ENCODE measurements at places on chromosomes 1 and 21.

- DNase-seq: no peak
These were observed 31.0 kb downstream of the IL12RB2 start for GRCh38 chr1:67338642-67339041.

DNA sequence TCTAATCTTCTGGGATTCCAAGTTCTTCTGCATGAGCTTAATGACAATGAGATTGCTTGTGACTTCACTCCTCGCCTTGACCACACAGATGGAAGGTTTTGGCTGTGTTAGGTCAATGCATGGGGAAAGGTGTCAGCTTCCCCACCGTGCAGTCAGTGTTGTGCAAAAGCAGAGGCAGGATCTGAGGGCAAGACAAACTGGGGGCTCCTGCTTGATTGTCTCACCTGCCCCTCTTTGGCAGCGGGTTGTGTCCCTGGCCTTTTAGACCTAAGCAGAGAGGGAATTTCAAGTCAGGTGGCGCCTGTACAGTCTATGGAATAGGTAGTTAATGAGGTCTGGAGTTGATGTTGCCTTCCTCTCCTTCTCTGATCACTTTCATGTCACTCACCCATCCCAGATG lies 150.1 kb downstream of the CNIH3 start:
- no peak for DNase-seq

DNA sequence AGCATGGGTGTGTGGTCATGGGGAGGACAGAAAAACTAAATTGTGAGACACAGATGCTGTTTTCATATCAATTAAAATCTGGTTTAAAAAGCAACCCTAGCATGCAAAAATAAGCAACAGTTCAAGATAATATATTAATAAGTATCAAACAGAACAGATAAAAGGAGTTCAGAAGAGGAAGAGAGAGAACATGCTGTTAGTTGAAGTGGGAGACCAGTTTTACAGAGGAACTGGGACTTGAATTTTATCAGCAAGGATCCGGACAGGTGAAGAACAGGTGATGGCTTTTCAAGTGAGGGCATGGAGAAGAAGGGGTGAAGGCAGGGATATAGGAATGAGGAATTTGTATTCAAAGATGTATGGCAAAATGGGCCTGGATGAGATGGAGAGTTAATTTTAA lies 75.9 kb downstream of the PRRX1 start:
- no peak for DNase-seq

GRCh38 chr1:93078203-93078602 lies 880 bp upstream of the MTF2 start:
- no peak for DNase-seq

GRCh38 chr1:87370544-87370943 lies 41.9 kb downstream of the LMO4 start:
- no peak for DNase-seq

DNA sequence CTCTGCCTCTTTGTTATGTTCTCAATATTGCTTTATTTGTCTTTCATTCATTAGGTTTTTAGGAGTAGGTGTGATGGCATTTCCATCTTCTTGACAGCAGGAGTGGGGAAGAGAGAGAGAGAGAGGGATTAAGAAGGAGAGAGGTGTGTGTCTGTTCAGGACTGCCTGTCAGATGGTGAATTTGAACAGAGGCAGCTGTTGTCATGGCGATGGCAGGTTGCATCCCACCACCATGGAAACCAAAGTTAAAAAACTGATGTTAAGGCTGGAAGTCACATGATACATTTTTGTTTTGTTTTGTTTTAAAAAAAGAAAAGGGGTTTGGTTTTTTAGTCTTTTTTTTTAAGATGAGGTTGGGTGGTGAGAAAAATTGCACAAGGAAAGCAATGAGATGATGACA lies 18.3 kb downstream of the CACNA1E start:
- no peak for DNase-seq

DNA sequence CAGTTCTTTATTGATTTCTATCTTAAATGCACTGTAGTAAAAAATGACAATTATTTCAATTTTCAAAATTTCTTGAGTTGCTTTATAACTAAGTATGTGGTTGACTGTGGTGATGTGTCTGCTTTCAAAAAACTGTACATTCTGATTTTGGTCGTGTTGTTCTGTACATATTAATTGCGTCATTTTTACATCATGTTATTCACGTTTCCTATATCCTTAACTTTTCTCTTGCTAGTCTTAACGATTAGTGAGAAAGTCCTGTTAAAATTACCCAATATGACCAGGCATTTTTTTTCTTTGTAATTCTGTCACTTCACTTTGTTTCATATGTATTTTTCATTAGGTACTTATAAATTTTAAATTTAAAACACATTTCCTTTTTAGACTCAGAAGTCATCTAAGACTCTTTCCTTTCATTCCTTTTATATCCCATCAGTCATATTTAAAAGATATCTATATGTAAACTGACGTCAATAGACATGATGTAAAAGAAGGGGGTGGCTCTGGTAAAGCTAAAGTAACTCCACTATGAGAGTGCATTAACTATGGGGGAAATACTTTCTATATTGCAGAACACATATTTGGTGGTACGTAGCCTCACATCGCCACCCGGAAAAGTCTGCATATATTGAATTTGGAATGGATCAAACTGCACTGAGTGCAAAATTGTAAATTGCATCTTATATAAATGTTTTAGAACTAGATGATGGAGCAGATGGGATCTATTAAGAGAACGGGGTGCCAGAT lies 1.1 kb upstream of the COA6 start:
- DNase-seq: no peak

- no peak for DNase-seq
These were observed 686 bp upstream of the ZNF281 start for GRCh38 chr1:200410566-200410878.

- DNase-seq: no peak
These were observed 700 bp upstream of the CCDC28B start for GRCh38 chr1:32199717-32200072.

DNA sequence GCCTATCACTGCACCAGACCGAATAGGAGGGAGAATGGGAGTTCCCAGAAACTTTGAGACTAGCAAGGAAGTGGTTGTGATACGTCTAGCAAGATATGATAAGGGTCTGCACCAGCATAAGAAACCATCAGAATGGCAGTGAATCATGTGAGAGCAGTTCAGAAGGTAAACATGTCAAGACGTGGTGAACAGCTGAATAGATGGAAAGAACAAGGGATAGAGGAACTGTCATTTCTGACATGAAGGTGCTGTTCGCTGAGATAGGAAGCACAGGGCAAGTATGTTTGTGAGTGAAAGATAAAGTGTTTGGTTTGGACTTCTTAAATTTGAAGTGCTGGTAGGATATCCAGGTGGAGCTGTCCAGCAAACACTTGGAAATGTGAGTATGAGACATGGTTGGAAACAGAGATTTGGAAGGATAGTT lies 1.1 kb upstream of the AGO1 start:
- no peak for DNase-seq

- no peak for DNase-seq
These were observed 46.8 kb downstream of the ADAMTS5 start for GRCh38 chr21:26920055-26920454.

DNA sequence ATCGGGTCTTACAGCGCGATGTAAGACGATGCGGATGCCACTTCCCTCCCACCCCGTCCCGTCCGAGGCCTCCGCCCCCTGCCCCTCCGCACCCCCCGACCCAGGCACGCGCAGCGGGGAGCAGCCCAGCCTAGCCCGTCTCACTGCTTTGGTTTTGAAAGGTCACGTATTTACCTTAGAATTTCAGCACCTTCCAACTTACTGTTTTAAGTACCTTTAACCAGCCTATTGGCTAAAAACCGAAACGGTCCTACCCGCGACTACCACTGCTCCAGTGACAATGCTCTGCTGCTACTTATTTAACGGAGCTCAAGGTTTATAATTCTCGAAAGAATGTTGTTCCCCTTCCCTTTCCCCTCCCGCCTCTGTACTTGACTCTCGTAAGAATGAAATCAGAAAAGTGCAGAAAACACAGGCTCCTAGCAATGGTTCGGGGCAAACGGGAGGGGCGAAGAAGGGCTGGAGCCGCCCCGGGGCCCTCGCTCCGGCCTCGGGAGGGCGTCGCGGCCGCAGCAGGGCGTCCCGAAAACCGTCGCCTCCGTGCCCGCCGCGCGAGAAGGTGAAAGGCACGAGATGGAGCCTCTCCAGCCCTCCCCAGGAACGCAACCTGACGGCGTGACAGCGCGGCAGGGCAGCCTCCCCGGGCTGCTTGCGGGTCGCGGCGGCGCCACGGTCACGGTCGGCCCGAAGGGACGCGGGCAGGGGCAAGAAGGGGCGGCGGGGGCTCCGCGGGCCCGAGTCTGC lies 667 bp downstream of the TMEM50B start:
- DNase-seq: no peak

- no peak for DNase-seq
These were observed 97.4 kb downstream of the LACTBL1 start for GRCh38 chr1:22875241-22875640.

DNA sequence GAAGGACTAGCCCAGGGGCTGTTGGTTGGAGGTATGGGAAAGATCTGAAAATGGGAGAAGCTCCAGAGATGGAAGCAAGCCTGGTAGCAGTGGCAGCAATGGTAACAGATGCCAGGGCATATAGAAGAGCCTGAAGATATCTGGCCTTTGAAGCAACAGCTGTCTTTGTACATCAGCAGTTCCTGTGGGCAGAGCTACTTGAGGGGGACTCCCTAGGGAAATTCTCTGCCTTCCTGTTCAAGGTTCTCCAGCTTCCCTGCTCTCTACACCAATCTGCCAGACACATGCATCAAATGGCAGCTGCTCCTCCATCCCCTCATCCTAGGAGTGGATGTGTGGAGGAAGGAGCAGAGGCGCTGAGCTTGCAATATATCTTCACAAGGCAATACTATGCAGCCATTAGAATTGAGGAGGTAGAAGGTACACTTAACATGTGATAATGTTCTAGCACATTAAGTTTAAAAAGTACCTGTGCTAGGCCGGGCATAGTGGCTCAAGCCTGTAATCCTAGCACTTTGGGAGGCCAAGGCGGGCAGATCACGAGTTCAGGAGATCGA lies 2.2 kb downstream of the TMEM35B start:
- DNase-seq: peak; percentile 95

GRCh38 chr1:182143825-182144645 lies 82.5 kb upstream of the ZNF648 start:
- no peak for DNase-seq

DNA sequence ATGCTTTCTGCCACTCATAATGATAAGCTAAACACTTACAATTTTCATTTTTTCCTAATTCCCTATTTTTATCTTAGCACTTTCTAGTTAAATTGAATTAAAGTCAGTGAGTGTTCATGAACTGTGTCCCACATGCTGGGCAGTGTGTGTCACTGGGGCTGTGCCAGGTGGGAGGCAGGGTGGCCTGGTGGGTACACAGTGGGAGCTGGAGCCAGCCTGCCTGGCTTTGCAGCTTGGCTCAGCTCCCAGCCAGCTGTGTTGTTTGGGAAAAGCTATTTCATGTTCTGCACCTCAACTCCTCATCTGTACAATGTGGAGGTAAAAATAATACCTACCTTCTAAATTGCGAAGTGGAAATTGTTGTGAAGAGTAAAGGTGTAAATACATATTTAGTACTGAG lies 238.4 kb downstream of the PLA2G4A start:
- no peak for DNase-seq

DNA sequence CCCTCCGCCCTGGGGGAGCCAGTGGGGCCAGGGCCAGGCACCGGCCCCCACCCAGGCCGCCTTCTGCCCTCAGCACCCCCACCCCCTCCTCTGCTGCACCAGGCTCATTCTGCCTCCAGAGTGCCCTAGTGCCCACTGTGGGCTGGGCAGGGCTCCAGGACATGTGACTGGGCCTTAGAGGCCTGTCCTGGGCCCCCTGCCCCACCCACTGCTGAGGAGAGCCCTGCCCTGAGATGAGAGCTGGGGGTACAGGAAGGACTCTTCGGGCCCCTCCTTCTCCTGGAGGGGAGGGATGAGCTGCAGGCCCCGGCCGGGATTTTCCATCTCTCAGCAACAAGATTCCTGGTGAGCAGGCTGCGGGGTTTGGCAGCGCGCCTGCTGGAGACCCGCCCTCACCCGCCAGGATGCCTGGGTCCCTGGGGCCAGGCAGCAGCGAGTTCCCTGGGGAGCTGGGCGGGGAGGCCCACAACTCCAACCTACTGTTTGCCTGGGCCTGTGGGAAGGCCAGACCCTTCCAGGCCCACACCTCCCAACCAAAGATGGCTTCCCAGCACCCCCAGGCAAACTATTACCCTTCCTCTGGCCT lies 14.0 kb downstream of the AHDC1 start:
- no peak for DNase-seq

GRCh38 chr1:200154069-200154767 lies 126.7 kb downstream of the NR5A2 start:
- no peak for DNase-seq

DNA sequence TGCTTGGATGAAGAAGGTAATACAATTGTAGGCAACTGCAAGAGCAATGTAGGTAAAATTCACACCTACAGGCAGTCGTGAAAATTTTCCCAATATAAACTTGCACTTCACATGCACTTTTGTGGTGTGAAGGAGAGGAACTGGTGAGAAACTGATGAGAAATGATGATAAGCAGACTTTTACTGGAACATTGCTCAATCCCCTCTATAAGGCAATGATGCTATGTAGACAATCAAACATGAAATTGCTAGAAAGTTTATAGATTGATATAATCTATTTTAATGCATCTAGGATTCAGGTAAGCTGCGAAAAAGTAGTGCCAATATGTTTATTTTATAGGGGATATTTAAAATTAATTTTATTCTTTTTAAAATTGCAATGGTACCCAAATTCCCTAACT lies 802.2 kb downstream of the KCNT2 start:
- DNase-seq: no peak

- DNase-seq: no peak
These were observed 898.3 kb upstream of the B3GALT2 start for GRCh38 chr1:194084755-194085154.

DNA sequence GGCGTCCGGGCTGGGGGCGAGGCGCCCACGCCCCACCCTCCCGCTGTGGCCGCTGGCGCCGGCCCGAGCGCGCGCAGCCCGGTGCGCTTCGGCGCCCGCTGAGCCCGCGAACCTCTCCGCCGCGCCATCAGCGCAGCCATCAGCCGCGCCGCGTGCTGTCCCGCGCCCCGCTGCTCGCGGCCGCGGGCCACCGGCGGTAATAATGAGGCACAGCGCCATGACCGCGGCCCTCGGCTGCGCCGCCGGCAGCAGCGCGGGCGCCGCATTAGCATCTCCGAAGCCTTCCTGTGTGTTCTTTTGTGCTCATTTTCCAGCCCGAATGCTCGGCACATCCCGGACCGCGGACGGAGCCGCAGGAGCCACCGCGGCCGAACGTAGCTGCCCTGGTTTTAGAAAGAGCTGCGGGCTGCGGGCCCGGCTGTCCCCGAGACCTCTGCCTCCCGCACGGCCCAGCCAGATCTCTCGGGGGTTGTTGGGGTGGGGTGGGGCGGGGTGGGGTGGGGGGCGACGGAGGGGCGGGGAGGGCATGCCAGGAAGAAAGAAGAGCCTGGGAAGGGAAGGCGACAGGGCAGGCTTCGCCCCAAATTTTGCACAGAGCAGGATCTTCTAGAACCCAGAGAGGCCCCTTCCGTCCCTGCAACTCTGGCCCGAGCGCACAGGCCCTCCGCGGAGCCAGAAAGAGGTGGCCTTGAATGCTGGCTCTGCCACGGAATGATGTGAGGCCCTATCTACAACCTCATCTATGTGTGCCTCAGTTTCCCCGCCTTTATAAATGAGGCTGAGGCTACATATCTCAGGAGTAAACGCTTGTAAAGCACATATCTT lies 55.3 kb downstream of the RRAGC start:
- no peak for DNase-seq

Data from NCI-H524 treated with DMSO at 0.1 percent for 48 hours (cell line).